NCI-H2227 treated with DMSO at 0.1 percent for 48 hours (cell line): ENCODE measurements at places on chromosomes 7 and 10.

DNA sequence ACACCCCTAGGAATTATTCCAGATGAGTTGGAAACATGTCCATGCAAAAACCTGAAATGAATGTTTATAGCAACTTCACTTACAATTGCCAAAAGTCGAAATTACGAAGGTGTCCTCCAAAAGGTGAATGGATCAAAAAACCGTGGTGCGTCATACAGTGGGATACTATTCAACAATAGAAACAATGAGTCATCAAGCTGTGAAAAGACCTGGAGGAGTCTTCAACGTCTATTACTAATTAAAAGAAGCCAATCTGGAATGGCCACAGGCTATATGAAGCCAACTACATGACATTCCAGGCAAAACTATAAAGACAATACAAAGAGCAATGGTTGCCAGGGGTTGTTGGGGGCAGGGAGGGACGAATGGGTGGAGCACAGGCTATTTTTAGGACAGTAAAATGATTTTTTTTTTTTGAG lies 12.6 kb upstream of the PPP2R2D start:
- DNase-seq, result no peak

GRCh38 chr7:47473499-47474210 lies 108.3 kb downstream of the TNS3 start:
- DNase-seq, result no peak

DNA sequence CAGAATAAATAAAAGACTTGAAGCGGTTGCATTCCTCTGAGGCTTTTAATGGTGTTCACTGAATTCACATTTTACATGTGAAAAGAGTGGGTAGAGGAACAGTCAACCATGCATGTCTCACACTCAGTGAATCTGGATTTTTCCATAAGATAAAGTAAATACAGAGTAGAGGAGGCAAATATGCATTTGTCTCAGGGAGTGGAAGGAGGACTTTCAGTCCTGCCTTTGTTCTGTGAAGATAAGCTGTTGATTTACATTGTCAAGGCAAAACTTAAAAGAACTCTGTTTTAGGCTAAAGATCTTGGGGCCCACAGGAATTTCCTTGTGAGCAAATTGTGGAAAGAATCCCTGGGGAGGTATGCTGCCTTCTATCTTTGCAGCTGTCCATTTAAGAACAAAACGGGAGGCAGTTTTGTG lies 825.3 kb upstream of the MBL2 start:
- no peak for DNase-seq

DNA sequence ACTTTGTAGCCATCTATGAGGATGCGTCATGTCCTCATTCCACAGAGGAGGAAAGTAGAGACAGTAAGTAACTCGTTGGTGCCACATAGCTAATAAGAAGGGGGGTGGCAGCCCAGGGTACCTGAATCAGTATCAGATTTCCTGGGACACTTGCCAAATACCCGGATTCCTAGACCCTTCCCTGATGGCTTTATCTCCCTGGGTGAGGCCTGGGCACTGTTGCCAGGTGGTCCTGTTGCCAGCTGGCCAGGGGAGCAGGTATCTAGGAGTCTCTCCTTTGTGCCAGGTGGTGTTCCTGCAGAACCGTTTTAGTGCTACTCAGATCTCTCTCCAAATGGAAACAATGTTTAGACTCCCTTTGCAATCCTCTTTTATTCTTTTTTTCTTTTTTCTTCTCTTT lies 12.7 kb downstream of the SLC29A3 start:
- no peak for DNase-seq

GRCh38 chr7:35030848-35031247 lies 6.4 kb downstream of the DPY19L1 start:
- no peak for DNase-seq

GRCh38 chr7:94396596-94396995 lies 1.9 kb downstream of the COL1A2 start:
- DNase-seq, result peak; percentile 90

DNA sequence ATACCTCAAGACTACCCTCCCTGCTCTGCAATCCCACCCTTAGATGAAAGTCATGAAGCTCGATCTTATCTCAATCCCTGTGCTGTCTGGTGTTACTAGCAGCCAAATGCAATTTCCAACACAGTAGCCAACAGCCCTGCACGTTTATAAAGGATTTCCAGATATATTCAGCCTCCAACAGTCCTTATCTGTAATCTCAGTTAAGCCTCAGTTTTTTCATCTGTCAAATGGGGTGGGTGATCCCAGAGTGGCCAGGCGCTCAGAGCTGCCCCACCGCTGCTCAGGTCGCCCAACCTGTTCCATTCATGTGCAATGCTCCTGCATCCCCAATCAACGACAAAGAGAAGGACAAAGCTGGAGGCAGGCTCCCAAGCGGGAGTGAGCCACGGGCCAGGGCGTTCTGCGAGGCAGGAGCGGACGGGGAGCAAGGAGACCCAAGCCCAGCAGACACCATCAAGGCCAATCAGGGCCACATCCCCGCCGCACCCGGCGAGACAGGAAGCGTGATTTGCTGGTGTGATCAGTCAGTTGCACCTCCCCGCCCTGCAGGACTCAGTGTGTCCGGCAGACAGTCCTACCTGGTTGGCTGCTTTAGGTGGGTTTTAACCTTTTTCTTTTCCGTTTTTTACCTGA lies 19.7 kb downstream of the PDGFA start:
- no peak for DNase-seq

GRCh38 chr10:12564173-12564572 lies 214.8 kb downstream of the CAMK1D start:
- no peak for DNase-seq

DNA sequence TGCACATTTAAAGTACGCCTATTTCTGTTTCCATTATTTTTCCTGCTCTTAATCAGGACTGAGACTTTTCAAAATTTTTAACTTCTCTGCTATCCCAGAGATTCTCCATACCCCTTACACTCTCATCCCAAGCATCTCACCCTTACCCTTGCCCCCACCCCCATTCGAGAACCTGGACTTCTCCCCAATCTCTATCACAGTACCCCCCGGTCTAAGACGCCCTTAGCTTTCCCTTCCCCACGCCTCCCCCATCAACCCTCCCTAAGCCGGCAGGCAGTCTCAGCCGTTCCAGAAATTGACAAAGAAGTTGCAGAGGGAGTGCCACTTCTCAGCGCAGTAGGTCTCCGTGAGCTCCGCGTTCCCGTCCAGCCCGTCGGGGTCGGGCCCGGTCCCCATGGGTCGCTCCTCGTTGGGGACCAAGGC lies 1.4 kb downstream of the FGFBP3 start:
- no peak for DNase-seq

- DNase-seq, result no peak
Observed at GRCh38 chr10:29959586-29959985, 99.8 kb downstream of the JCAD start.

DNA sequence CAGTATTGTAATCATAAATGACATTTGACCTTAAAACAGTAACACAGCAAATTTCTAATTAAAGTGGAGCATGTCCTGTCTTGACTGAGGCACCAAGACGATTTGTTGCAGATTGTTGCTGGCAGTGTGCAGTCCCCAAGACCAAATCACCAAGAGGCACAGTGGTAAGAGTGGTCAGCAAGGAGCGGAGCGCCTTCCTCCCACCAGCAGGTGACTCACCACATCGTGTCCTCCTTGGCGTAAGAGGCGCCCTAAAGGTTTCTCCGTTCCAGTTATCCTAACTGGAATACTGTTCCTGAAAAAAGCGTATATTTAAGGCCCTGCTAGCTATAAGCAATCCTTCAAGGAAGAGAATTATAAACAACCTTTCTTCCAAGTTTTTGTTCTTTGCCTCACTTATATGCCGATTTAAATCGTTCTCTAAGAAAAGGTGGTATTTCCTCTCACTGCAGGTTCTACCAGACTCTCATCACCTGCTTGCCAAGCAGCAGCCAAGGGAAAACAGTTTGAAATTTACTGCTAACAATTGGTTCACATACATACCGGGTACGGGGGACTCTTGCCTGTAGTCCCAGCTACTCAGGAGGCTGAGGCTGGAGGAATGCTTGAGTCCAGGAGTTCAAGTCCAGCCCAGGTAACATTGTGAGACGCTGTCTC lies 10.7 kb upstream of the REPIN1 start:
- DNase-seq, result no peak

GRCh38 chr10:5964736-5965135 lies 12.6 kb downstream of the IL15RA start:
- no peak for DNase-seq

GRCh38 chr7:128000854-128001265 lies 30.4 kb downstream of the LRRC4 start:
- DNase-seq, result no peak

- peak; percentile 6 for DNase-seq
Observed at GRCh38 chr7:29146057-29146706, at the start of gene CPVL. CPVL (minus strand) TSS chr7:29146537; CDS start chr7:29121061, 25,476 bp downstream.

DNA sequence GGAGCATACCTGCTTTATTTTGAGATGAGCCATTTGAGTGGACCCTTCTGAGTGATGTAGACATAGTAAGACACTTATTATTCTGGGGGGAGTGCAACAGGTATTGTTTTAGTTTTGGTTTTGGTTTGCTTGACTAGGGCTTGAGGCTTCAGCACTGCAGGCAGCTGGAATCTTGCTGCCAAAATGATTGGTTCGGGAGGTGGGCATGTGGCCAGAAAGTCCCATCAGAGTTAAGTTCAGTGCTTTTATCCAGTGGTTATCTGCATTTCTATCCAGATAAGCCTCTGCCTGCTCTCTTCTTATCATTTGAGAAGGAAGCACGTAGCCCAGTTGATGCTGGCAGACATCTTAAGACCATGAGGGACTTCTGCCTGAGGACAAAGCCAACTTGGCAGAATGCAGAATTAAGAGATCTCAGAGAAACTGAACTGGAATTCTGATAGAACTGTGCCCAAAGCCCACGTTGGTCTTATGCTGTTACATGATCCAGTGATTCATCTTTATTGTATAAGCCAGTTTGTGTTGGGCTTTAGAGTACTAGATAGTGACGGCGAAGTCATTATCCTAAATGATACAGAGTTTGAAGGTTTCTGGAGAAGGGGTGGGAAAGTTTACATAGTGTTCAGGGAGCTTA lies 9.6 kb upstream of the JAZF1 start:
- no peak for DNase-seq

DNA sequence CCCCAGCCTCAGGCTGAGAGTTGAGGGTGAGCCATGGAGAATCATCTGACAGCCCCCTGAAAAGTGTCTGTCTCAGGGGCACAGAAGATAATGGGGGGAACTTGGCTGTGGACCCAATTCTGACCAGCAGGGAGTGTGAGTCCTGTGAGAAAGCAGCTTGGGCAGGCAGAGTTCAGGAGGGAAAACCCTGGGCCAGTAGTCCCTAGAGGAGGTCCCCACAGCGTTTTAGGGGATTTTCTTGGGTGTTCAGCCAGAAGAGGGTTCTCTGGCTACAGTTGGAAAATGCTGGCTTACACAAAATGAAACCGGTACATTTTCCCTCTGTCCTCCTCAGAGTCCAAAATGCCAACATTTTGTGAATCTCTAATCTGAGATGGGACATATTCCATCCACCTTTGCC lies 35.8 kb upstream of the TRIM8 start:
- DNase-seq, result no peak

DNA sequence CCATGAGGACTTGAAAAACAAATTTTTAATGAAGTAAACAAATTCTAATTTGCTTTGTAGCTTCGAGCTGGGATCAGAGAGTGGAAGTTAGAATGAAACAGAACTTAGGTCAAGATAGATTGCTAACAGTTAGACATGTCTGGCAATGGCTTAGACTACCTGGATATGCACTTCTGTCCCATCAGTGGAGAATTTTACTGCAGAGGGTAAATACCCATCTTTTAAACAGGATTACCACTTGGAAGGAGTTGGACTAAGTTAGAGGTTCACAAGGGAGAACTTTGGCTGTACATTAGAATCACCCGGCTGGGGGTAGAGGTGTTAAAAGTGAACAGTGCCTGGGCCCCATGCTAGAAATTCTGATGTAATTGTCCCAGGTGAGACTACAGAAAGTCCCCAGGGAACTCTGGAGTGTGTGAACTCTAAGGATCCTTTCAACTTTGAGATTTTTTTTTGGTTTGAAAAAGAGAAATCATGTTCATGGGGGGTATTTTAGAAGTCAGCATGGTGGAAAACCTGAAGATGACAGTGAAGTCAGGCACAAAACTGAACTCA lies 35.5 kb downstream of the ENTPD1 start:
- DNase-seq, result no peak

- DNase-seq, result no peak
Observed at GRCh38 chr7:151896086-151896485, 19.2 kb upstream of the PRKAG2 start.

GRCh38 chr7:127189074-127189473 lies 63.7 kb downstream of the GRM8 start:
- DNase-seq, result peak; percentile 78

- no peak for DNase-seq
Observed at GRCh38 chr10:11235771-11236170, 218.1 kb downstream of the CELF2 start.

DNA sequence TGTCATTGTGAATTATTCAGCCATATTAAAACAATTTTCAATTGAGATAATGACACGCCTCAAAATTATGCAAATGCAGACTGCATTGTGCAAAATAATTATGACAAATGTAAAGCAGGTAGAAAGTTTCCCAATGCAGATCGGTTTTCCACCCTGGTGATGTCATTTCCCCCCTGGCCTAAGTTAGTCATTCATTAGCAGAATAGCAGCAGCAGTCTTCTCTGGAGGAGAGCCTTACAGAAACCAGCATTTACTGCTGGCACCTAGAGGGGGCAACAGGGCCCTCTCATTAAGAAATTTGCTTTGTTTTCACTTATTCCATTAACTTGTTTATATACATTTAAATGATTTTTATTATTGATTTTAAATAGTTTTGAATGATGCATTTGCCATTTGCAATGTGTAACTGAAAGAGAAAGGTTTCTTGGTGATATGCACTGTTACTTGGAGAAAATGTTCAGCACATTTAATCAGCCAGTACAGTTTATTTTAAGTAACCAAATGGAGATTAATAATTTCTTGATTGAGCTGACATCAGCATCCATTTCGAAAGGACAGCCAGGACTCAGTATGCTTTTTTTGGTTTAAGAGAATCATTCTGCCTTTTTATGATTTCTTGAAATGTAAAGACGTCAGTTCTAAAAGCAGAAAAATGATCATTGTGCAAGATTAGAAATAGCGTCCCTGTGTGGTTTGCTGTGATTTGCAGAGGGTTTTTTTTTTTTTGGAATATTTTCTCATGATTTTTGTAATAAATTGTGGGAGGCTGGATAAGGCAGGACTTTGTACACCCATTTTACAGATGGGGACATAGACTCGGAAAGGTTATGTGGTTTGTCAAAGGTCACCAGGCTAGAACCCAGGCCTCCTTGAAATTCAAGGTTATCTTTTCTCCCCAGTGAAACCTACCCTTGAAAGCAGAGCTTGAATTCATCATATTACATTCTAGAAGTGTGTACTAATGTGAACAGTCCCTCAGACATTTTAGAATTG lies 3.5 kb downstream of the ARID5B start:
- DNase-seq, result no peak

- no peak for DNase-seq
Observed at GRCh38 chr10:133455611-133456031, 1.9 kb downstream of the SCART1 start.

GRCh38 chr7:131431289-131431688 lies 103.6 kb downstream of the MKLN1 start:
- DNase-seq, result no peak

- DNase-seq, result no peak
Observed at GRCh38 chr7:91280604-91281003, 16.4 kb downstream of the FZD1 start.

GRCh38 chr10:43308515-43308914 lies 41.6 kb upstream of the RASGEF1A start:
- DNase-seq, result no peak
